ENCODE measurements at places on chromosomes 4 and X. TPM values are rescaled to one million over a fixed set of nuclear protein-coding genes. Genes with fewer than 3 reads are reported as not detected.

Gene AMOT
- polyA plus RNA-seq = 80.5 TPM

Gene ADAMTS3
- 15.7 TPM for polyA plus RNA-seq

Gene CT47B1
- polyA plus RNA-seq = not detected

Gene CCDC120
- 11.7 TPM for polyA plus RNA-seq

DNA sequence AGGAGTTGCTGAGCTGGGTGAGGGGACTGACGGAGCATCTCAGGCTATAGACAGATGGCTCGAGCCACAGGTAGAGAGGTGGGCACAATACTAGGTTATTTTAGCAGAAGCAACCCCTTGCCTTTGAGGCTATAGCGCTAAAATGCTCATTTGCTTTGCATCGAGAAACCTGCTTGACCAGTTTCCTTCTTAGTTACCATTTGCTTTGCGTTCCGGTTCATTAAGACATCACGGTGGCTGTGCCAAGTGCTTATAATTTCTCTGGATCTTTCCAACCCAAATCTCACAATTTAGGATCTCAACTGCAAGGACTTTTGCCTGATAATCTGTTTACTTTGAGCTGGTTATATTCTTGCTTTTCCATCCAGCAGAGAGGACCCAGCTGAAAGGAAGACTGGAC lies 40.8 kb downstream of the DLG3 start:
- no peak for DNase-seq

DNA sequence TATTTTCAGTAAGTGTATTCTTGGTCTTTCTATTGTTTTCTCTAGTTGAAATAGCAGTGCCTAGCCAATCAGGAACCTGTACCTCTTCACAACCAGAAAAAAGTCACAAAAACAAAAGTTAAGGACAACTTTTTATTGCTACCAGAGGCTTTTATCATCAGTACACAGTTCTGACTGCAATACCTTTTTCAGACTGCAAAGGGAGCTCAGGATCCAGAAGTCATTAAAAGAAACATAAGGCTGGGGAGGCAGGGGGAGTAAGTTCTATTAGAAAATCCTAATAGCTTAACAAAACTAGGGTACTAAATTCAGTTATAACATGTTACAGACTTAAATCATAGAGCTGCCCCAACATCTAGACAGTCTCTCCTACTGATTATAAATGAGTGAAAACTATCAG lies 28.8 kb downstream of the CCNI start:
- no peak for DNase-seq

DNA sequence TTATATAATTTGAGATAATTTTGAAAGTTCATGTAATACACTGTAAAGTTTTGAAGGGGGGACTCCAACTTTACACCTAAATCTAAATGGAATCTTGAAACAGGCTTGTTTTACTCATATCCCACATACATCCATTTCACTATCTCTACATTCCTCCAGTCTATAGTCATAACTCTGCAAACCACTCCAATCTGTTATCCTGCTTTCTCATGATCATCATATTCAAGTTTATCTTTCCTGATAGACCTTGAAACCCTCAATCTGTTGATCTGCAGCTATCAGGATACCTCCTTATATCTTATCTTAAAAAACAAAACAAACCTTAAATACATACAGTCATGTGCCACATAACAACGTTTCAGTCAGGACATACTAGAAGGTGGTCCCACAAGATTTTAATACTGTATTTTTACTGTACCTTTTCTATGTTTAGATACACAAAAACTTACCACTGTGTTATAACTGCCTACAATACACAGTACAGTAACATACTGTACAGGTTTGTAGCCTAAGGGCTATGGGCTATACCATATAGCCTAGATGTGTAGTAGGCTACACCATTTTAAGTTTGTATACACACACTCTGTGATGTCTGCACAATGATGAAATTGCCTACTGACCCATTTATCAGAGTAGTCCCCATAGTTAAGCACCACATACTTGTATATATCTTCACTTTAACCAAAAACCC lies 14.0 kb downstream of the CHIC2 start:
- no peak for DNase-seq

GRCh38 chr4:105426187-105426897 lies 47.5 kb downstream of the PPA2 start:
- no peak for DNase-seq

DNA sequence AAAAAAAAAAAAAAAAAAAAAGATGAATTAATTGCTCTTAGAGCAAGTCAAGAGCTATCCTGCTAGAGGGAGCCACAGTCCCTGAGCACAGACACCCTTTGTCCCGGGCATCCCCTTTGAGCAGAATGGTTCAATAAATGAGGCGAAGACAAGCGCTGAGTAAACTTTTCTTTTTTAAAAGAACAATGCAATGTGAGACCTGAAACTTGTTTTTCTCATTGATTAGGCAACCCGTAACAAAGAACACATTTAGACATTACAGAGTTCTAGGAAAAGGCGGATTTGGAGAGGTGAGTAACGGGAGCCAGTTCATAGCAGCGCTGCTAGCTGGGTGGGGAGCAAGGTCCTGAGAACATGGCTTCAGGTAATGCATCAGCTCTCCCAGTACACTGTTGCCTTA lies 46.1 kb downstream of the GRK4 start:
- no peak for DNase-seq

DNA sequence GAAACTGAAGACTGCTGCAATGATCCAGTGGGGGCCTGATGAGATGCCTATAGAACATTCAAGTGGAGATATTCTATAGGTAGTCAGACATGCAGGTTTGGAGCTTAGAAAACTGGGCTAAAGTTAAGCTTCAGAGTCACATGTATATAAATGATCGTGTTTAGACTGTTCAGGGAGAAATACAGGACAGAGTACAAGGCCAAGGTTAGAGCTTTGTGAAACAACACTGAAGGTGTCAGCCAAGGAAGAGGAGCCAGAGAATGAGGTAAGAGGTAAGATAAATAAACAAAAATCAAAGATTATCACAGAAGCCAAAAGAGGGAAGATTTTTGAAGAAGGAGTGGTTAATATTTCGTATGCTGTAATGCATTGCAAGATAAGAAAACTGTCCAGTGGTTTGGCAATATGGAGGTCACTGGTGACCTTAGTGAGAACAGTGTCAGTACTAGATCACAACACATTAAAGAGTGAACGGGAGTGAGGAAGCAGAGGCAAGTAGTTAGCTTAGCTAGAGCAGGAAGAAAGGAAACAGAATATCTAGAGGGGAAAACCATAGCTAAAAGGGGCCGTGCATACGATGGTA lies 58.0 kb upstream of the KLHL13 start:
- no peak for DNase-seq

- no peak for DNase-seq
These were observed 32.4 kb downstream of the LRBA start for GRCh38 chr4:150982557-150983233.

GRCh38 chr4:90187148-90187884 lies 60.1 kb downstream of the CCSER1 start:
- peak; percentile 7 for DNase-seq

DNA sequence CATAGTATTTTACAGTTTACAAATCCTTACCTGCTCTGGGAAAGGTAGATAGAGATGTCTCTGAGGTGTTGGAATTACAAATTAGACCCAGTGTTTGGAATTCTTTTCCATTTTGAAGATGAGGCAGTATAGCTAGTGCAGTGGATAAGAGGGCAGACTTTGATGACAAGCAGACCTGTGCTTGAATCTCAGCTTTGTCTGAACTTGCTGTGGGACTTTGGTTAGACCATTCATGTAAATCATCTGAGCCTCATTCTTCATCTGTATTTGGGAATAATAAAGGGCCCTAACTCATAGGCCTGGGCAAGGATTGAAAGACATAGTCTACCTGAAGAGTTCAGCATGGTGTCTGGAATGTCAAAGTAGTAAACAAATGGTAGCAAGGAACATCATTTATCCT lies 77.2 kb upstream of the BOD1L1 start:
- no peak for DNase-seq

GRCh38 chrX:14915596-14915995 lies 42.4 kb downstream of the MOSPD2 start:
- DNase-seq = no peak

Data from left kidney (tissue), 8 donors.